OCI-M1 (cell line): ENCODE measurements at places on chromosomes 4 and X.

- DNase-seq = no peak
Measured at GRCh38 chrX:151736685-151737084, 2.1 kb downstream of the CNGA2 start.

DNA sequence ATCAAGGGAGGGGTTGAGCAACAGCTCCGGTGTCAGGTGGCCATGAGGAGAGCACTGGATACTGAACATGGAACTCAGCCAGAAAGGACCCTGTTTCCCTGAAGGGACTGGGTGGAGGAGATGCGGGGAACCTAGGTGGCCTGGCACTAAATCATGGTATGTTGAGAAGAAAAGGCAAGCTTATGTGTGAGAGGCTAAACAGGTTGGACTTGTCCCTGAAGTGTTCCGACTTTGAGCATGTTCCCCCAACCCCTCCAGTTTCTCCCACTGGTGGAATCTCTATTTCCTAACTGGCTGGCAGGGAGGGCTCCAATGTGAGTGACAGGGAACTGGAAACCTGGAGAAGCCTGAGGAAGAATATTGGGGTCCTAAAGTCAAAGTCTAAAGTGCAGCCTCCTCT is 69.5 kb downstream of the PLAC1 start:
- no peak for DNase-seq

- DNase-seq = no peak
Measured at GRCh38 chr4:115190529-115190928, 77.1 kb upstream of the NDST4 start.

DNA sequence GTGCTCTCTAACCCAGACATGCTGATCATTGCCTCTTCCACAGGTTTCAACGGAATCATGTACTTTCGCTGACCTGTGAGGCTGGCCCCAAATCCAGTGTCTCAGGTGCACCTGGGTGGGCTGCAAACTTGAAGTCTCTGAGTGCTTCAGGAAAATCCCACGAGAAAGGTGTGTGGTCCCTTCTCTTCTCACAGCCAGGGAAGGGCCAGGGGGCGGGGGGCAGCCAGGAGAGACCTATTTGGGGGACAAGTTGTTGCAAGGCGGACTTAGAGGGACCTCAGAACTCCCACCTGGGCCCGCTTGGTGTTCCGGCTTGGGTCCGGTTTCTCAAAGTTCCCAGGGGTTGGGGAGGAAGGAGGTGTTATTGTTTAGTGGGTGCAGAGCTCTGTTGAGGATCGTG is 80.0 kb downstream of the HMX1 start:
- DNase-seq = no peak
